ENCODE measurements at places on chromosomes 1 and 21. TPM values are rescaled to one million over a fixed set of nuclear protein-coding genes. Genes with fewer than 3 reads are reported as not detected.

FMO1 gene
- not detected for polyA plus RNA-seq

LCE1C gene
- not detected for polyA plus RNA-seq

DNA sequence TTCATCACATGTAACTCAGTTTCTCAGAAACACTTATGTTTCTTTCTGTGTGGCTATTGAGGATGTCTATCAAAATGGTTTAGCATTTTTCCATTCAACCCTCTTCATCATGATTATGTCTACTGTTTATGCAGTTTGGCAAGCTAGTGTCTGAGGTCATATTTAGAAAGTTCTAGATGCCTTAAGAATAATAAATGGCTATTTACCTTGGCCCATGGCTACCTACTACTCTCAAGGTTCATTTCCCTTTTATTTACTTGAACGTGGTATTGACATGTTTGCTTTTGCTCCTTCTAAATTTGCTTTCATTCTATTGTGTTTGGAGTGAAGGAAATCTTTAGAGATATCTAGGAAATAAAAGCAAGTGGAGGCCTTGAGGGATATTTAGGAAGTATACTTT is 193.7 kb upstream of the OLFM3 start:
- no peaks in the 10 kb centered on the region for H3K36me3 ChIP-seq
- H3K4me3 ChIP-seq = no peak overlapping the region
- no peaks in the 10 kb centered on the region for H3K27me3 ChIP-seq
- no peaks in the 10 kb centered on the region for H3K4me1 ChIP-seq
- DNase-seq = no peak
- no peak overlapping the region for H3K27ac ChIP-seq

DNA sequence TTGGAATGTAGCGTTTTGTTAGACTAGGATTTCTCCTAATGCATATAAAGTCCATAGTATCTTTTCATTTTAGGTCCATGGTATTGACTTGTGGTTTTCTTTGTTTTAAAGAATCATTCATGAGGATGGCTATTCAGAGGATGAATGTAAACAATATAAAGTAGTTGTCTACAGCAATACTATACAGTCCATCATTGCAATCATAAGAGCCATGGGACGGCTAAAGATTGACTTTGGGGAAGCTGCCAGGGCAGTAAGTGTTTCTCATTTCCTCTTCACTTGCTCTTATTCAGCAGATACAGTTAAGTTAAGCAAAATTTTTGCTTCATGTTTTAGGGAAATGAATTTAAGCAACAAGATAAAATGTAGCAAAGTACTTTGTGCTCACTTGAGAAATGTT is 25.4 kb downstream of the GNAI3 start:
- peaks cover 33% of the 10 kb centered on the region for H3K36me3 ChIP-seq
- H3K4me1 ChIP-seq = peaks cover 58% of the 10 kb centered on the region
- peak overlapping the region; percentile 72 for H3K27ac ChIP-seq
- no peak overlapping the region for H3K4me3 ChIP-seq
- DNase-seq = peak; percentile 77
- no peaks in the 10 kb centered on the region for H3K27me3 ChIP-seq

All from CD14-positive monocyte (primary cell).